ENCODE measurements at places on chromosomes 5 and 9.

GRCh38 chr5:128213833-128214232 lies 130.3 kb downstream of the SLC12A2 start:
- no peak for DNase-seq

DNA sequence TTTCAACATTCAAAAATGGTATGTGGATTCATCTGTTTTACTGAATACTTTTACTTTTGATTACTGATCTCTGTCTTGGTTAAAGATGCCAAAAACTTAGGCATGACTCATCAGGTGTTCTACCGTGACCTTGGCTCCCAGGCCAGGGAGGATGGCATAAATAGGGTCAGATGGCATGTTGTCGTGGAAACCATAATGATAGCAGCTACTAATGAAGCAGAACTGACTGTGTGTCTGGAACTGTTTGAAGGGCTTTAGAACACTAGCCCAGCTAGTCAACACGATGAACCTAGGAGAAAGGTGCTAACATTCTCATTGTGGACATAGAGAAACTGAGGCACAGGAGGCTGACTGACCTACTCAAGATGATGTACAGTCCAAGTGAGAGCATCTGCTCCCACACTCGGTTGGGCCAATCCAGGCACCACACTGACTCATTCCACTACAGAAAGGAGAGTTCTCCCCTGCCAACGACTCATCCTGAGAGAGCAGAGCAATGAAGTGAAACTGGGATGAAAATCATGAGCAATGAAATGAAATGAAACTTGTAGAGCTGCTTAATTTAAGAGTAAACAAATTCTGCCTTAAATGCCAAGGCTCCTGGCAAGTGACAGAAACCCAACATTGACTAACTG lies 116.0 kb downstream of the TENT4A start:
- DNase-seq = no peak

GRCh38 chr5:43117092-43117491 lies 3.6 kb upstream of the ZNF131 start:
- DNase-seq = no peak

DNA sequence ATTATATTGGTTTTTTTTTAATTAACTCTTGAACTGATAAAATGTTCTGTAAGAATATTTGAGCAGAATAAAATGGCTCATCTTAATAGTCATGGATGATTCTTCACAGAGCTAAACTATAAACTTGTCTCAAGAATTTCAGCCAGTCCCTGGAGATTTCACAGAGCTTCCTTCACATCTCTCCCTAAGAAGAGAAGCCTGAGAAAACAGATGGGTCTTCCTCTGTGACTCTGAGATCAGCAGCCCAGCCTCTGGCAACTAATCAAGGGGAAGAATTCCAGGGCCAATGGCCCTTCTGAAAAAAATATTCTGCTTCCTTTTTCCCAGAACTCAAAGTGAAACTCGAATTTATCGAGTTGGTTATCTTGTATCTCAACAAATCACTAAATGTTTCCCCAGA lies 122.2 kb upstream of the ITGA1 start:
- DNase-seq = no peak

- no peak for DNase-seq
Observed at GRCh38 chr5:93790401-93790800, 49.0 kb upstream of the POU5F2 start.

DNA sequence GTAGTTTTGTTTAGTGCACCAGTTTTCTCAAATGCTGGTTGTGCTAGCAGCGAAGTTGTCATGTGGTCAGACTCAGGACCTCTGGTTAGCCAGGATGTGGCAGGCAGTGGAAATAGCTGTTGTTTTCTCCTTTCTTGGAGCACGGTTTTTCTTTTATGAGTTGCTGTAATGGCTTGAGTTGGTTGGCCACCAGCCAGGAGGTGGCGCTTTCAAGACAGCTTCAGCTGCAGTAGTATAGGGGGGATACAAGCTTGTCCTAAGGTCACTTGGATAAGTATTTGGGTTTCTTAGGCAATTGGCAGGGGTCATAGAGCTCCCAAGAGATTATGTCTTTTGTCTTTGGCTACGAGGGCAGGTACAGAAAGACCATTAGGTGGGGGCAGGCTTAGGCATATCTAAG lies 274.2 kb upstream of the TARS1 start:
- DNase-seq = no peak

GRCh38 chr9:13127131-13127530 lies 152.4 kb downstream of the MPDZ start:
- DNase-seq = no peak

DNA sequence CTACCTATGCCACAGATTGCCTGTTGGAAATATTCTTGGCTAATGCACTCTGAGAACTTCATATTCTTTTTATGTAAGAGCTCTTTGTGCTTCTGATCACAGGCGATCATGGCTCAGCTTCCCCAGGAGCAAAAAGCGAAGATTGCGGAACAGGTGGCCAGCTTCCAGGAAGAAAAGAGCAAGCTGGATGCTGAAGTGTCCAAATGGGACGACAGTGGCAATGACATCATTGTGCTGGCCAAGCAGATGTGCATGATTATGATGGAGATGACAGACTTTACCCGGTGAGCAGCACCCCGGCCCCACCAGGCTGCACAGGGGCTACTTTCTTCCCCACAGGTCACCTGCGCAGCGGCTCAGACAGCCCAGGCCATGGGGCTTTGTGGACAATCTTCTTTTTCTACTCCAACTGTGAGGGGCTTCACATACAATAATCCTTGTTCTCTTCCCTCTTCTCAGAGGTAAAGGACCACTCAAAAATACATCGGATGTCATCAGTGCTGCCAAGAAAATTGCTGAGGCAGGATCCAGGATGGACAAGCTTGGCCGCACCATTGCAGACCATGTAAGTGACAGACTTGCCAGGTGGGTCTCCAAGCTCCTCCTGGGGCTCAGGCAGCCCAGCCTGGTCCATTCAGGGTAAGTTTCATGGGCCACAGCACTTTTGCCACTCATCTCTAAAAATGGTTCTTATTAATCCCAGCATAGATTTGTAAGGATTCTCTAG lies 55.4 kb upstream of the LRRTM2 start:
- no peak for DNase-seq

- DNase-seq = no peak
Observed at GRCh38 chr5:54531546-54531945, 14.0 kb downstream of the SNX18 start.

DNA sequence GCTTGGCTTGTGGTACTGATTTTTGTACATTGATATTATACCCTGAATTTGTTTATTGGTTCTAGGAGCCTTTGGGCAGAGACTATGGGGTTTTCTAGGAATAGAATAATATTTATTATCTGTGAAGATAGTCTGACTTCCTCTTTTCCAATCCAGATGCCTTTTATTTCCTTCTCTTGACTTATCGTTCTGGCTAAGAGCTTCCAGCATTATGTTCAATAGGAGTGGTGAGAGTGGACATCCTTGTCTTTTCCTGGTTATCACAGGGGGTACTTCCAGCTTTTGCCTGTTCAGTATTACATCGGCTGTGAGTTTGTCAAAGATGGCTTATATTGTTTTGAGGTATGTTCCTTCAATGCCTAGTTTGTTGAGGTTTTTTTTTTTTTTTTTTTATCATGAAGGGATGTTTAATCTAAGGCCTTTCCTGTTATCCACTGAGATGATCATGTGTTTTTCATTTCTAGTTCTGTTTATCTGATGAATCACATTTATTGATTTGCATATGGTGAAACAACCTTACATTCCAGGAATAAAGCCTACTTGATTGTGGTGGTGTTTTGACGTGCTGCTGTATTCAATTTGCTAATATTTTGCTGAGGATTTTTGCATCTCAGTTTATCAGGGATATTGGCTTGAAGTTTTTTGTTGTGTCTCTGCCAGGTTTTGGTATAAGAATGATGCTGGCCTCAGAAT lies 77.5 kb downstream of the CERT1 start:
- DNase-seq = no peak

GRCh38 chr5:124730381-124730780 lies 16.1 kb downstream of the ZNF608 start:
- DNase-seq = no peak

DNA sequence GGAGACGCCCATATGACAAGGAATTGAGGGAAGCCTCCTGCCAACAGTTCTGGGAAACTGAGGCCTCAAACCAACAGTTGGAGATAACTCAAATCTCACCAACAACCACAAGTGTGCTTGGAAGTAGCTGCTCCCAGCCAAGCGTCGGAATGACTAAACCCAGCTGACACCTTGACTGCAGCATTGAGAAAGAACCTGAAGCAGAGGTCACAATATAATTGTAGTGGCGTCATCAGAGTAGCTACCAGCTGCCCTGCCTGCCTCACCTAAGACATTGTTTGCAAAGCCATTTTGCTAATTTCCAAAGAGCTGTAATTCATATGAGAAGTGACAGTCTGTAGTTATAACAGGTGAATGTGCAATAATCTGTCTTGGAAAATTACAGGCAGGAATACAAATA lies 40.8 kb upstream of the ANKRD31 start:
- no peak for DNase-seq

GRCh38 chr5:153883854-153884611 lies 154.7 kb downstream of the FAM114A2 start:
- DNase-seq = no peak

DNA sequence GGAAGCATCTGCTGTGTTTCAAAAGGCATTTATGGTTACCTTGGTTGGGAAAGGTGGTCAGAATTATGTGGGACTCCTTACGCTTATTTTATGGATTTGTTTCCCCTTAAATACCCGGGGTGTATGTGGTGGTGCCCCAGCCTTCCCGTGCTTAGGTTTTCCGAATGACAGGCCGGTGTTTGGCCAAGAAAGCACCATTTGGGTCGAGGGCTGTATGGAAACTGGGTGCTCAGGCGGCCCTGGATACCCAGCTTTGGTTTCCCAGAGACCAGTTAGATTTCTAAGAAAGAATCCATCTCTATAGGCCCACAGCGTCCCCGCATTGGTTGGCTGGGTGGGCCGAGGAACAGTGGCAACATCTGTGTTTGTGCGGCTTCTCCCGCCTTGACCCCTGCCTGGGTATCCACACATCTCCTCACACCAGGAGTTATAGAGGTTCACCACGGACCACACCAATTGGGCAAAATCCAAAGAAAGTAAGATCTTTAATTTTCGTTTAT lies 868 bp downstream of the ARHGEF28 start:
- no peak for DNase-seq

DNA sequence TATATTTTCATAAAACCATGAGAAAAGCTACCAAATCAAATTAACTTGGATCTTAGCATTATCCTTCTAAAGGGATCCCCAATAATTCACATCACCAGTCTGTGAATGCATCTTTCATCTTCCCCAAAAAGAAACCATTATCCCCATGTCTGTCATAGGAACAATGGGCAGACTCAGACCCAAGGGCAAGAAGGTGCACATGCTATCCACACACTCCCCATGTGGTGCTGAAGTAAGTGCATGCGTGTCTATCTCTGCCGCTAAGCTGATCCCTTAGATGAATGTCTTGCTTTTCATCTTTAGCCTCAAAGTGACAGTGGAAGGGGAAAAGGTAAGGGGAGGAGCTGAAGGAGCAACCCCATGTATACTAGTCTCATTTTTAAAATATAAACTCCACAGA lies 10.2 kb downstream of the SPOCK1 start:
- DNase-seq = no peak

DNA sequence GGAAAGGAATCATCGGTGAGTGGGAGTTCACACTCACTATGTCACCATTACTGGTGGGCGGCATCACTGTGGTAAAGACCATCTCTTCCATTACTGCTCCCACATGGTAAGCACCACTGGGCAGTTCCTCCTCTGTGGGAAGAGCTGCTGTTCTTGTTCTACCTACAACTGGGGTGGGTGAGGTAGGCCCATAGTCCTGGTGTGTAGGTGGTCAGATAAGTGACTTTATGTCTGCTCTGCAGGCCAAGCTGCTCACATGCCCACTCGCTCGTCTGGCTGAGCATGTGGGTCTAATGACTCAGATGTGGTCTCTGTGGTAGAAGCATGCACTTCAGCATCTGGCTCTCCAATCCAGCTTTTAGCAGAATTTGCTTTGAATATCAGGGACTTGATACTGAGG lies 82.9 kb downstream of the TMEM215 start:
- DNase-seq = no peak

GRCh38 chr9:88925481-88925880 lies 65.8 kb upstream of the S1PR3 start:
- DNase-seq = no peak

GRCh38 chr9:130789747-130790672 lies 45.0 kb upstream of the ABL1 start:
- no peak for DNase-seq

DNA sequence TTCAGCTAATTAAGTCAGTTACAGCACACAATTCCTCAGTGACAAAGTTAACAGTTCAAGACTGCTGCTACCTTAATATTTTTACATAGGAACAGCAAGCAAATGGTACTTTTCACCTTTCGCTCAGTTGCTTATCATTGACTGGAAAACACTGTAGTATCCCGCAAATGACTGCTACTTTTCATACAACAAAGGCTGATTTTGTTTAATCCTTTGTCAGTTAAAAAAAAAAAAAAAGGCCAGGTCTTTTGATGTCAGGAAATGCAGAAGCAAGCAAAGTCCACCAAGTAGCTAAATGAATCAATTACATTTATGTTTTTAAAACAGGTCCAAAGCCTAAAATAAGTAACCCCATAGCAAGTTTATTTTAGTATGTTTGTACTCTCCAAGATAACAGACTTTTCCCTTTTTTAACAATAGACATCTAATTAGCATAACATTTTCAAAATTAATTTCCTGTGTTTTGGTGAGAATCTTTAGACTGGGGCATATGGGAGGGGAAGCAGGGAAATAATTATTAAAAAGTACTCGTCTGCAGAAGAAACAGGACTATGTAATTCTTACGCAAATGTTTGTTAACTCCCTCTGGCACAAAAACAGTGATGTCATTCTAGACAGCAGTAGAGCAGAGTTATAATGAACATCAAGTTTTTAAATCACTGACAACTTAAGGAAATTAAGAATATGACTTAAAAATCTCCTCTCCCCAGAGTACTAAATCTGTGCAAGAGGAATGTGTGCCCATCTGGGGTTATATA lies 9.6 kb downstream of the PFDN1 start:
- DNase-seq = no peak

DNA sequence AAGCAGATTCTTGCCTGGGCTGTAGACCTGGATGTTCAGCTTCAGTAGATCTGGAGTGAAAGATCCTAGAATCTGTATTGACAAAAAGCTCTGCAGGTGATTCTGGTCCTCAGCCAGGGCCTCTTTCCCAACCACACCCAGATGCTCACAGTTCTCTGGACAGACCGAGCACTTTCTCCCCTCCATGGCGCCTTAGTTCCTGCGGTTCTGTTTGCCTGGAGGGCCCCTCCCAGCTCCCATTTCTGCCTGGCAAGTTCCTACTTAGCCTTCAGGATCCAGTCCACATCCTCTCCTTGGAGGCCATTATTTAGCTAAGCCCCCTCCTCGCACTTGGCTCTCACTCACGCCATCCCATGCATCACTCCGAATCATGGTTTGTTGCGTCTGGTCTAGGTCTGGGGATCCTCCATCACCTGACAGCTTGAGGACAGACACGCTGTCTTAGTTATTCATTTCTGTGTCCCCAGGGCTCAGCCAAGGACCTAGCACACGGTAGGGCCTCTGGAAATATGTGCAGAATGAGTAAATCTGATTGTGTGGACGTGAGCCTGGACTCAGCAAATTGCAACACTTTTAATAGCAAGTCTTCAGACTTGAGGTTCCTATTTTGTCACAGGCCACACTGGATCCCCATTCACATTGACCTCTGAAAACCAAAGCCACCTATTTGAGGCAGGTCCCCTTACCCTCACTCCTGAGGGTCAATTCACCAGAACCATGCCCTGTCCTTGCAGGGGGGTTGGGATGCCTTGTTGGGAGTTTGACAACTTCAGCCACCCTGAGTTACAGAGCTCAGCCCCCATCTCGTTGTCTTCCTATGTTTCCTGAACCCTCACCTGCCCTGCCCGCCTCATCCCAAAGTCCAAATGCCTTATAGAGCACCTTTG lies 50.7 kb downstream of the COL15A1 start:
- no peak for DNase-seq
